Fibroblast of gingiva (primary cell): ENCODE measurements at places on chromosomes 4 and X.
A peak's percentile ranks its signal among the peaks of the same experiment; 100 is the strongest.

GRCh38 chr4:3201718-3202702, 46.9 kb upstream of the MSANTD1 start:
- DNase-seq: no peak

GRCh38 chrX:125405339-125405738, 85.7 kb downstream of the TEX13C start:
- no peak for DNase-seq

- no peak for DNase-seq
Observed at GRCh38 chr4:113559947-113560346, 201.6 kb downstream of the CAMK2D start.

- no peak for DNase-seq
Observed at GRCh38 chr4:75908555-75908954, 6.3 kb upstream of the PPEF2 start.

DNA sequence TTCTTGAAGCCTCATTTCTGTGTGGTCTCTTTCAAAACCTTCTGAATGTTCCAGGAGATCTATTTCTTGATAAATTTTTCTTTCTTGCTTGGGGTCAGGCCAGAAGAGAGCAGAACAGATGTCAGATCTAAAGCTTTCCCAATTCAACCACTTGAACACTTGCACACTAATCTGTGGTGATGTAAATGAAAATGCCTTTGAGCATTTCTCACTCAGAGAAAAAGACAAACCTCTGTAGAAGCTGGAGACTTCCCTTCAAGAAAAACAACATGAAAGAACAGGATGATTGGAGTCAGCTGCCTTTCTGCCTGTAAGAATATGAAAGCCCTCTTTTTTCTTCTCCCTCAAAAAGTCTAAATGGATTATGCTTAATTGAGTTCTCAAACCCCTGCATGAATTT, 11.2 kb downstream of the IGFBP7 start:
- DNase-seq: peak; percentile 89

DNA sequence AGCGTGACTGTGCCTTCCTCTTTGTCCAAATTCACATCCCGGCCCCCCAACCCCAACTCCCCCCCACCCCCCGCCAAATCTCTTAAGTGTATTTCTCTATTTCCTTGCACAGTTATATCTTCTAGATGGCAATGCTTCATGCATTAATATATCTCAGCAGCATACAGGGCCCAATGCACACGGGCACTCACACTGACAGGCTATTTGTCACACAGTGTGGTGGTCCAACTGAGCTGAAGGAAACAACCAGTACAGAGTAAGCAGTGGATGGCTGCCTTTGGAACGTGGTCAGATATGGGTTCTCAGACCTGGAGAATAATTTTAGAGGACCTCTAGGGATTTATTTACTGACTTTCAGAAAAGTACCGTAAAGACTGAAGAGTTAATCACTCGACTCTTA, 681 bp downstream of the EXOC1 start:
- no peak for DNase-seq

GRCh38 chrX:142256935-142257334, 51.8 kb upstream of the MAGEC2 start:
- DNase-seq: no peak

DNA sequence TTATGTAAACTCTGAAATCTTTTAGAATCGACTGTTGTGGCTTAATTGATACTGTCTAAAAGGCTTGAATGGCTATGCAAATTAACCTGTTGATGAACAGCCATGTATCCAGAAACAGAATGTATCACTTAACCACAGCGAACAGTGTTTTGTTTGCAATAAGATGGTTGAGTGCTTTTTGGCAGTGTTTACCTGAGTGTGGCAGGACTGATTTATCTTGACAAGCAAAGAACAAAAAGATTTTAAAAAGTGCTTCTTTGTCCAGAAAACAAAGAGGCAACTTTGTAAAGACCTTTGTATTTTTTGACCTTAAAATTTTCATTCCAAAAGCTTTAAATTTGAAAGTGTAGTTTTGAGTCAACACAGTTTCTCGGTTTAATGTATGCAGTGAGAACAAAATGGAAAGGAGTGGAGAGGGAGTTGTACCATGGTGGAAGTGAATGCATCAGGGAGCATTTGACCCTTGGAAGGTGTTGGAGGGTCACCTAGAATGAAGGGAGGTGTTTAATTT, 18.0 kb downstream of the ARHGAP10 start:
- no peak for DNase-seq

GRCh38 chrX:17242470-17242869, 132.5 kb upstream of the NHS start:
- peak; percentile 36 for DNase-seq

- DNase-seq: no peak
Observed at GRCh38 chr4:79979785-79980437, 93.1 kb downstream of the ANTXR2 start.

DNA sequence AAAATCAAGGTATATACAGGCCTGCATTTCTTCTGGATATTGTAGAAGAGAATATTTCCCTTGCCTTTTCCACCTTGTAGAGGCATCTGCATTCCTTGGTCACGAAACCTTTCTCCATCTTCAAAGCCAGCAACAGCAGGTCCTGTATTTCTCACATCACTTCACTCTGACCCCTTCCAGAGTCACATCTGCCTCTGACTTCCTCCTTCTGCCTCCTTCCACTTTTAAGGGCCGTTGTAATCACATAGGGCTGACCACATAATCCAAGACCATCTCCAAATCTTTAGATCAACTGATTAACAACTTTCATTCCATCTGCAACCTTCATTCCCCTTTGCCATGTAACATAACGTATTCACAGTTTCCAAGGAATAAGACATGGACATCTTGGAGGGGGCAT, 38.3 kb upstream of the NDP start:
- DNase-seq: no peak

GRCh38 chr4:14064984-14065383, 437.5 kb upstream of the BOD1L1 start:
- DNase-seq: no peak

- no peak for DNase-seq
Observed at GRCh38 chrX:68417651-68418050, 15.6 kb downstream of the OPHN1 start.

DNA sequence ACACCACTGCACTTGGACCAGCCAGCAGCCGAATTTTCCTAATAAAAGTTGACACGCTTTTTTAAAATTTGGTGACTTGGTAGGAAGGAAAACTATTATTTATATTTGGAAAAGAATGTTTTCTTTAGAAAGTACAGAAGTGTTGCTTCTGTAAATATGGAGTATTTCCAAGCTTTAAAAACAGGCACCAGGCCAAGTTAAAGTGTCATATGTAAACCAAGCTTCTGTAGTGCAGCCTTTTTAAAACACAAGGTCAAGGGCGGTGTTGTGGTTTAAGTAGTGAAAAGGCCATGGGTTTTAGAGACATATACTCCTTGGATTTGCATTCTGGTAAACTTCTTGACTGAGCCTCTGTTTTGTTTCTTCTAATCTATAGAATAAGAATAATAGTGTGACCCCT, 62.7 kb downstream of the TRIM2 start:
- DNase-seq: peak; percentile 69

- no peak for DNase-seq
Observed at GRCh38 chrX:112688242-112688641, 8.5 kb upstream of the LHFPL1 start.

GRCh38 chr4:104210420-104210819, 284.3 kb downstream of the CXXC4 start:
- no peak for DNase-seq

DNA sequence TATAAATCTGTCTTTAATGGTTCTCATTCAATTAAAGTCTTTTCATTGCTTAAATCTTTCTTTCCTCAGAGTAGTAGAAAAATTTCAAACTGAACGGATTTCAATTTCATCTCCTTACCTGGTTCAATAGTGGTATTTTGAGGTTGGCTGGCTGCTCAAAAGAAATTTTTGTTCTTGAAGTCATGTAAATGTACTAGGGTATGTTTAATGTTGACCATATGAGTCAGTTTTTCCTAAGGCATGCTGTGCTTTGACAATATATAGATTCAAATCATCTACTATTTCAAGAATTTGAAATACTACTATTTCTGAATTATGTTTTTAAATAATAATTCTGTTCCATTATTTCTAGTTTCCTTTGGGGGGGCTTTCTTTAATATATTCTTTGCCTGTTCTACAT, 105.5 kb downstream of the PACRGL start:
- no peak for DNase-seq

DNA sequence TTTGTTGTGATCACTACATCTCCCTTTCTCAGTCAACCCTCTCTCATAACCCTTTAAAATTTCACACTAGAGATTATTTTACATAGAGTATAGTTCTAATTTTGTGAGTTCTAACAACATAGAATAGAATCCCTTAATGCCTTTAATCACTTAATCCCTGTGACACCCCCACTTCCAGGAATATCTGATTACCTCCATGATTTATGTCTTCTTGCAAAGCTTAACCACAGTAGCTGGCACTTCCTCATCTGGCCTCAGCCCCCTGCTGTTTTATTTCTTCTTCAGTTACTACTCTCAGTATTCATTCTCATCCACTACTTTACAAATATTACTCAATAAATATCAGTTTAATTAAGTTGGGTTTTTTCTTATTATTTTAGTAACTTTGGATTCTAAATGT, 340.9 kb downstream of the CENPC start:
- DNase-seq: no peak

DNA sequence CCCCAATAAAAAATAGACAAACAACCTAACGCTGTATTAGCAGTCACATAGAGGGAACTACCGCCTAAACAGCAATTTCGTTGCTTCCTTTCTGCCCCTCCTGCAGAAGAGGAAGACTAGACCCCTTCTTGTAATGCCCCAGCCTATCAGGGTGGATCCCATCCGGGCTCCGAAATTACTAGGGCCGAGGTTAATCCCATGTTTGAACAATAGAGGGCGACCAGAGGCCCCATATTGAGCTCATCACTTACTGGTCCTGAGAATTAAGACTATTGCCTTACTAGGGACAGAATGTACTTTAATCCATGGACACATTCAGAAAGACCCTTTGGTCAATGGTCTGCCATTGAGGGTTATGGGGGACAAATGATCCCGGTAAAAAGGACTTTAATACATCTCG, 11.8 kb upstream of the ZNF630 start:
- peak; percentile 13 for DNase-seq

DNA sequence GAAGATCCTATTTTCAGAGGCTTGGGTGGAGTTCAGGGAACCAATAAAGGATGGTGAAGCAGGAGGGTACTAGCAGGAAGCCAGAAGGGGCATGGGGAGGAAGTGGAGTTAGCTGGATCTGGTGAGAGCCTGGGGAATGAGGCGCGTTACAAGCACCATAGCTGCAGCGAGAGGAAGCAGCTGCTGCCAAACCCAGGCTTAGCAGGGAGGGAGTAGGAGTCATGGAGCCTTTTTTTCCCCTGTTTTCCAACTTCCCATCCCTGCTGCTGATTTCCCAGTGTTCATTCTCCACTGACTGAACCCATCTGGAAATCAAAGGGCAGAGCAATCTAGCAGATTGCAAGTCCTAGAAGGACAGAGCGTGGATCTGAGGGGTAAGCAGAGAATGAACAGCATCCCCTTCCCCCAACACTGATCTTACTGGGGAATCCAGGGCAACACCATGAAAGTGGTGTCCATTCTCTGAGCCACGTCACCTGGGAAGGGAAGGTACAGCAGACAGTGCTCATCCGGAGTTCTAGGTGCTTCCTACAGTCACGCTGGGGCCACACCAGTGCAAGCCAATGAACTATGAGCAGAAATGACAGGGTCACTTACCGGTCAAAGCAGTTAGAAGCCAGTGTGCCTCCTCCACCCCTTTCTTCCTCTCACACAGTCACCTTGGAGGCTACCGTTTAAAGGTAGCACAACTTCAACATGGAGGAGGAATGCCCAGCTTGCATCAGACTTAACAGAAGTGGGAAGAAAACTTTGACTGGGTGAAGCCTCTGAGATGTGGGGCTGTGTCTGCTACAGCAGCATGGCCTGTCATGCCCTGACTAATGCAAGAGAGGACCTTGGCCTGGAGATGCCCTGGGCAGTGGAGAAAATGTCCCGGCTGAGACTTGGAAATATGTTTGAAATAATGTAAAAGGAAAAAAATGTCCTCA, 36.7 kb downstream of the SMIM20 start:
- DNase-seq: no peak

DNA sequence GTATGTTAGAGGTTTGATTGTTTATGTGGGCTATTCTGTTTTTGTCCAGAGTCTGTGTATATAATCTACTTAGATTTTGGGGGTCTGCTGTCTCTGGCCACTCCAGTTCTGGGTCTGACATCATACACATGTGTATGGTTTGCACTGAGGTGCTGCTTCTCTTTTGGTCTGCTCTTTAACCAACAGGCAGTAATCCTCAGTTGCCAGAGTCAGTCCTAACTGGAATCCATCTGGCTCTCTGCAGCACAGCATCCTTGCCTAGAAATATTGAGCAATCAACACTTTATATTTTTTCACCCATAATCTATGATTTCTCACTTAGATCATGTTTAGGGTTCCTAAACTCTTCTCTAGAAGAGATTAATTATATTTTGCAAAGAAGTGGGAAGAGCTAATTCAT, 98.3 kb upstream of the SFRP2 start:
- no peak for DNase-seq

GRCh38 chr4:4808086-4808485, 51.4 kb upstream of the MSX1 start:
- no peak for DNase-seq

GRCh38 chr4:77671051-77671450, 65.4 kb downstream of the CXCL13 start:
- DNase-seq: no peak

DNA sequence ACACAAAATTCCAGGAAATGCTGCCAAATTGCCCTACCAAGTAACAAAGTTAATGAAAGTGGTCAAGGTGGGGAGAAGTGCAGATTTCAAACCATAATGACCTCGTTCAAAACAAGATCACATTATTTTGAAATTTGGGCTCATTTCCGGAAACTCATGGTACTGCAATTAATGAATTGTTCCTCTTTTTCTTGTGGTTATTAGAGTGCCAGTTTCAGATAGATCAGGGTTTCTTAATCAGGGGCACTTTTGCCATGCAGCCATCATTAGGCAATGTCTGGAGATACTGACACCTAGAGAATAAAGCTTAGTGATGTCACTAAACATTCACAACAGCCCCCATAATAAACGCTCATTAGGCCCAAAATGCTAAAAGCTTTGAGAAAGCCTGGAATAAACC, 381.5 kb upstream of the GALNT7 start:
- DNase-seq: no peak

GRCh38 chr4:99395595-99396364, 39.4 kb downstream of the ADH7 start:
- DNase-seq: peak; percentile 77

- no peak for DNase-seq
Observed at GRCh38 chr4:160235285-160235684, 1132.4 kb downstream of the RAPGEF2 start.

DNA sequence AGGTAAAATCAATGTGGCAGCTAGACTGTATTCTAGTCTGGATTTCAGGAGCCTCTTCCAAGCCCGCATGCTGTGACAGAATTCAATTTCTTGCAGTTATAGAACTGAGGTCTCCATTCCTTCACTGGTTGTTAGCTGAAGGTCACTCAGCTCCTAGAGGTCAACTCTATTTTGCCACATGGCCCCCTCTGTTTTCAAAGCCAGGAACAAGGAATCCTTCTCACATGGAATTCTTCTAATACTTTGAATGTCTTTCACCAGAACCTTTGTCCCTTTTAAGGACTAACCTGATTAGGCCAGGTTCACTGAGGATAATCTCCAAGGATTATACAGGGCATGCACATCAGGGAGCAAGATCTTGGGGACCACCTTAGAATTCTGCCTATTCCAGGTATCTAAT, 23.4 kb upstream of the MMRN1 start:
- no peak for DNase-seq
